Activated T-helper 1 cell treated with anti-CD3 and anti-CD28 coated beads, Interleukin-2, amount 50 U/mL, for 16 hours (primary cell): ENCODE measurements at places on chromosomes 6 and 20.

DNA sequence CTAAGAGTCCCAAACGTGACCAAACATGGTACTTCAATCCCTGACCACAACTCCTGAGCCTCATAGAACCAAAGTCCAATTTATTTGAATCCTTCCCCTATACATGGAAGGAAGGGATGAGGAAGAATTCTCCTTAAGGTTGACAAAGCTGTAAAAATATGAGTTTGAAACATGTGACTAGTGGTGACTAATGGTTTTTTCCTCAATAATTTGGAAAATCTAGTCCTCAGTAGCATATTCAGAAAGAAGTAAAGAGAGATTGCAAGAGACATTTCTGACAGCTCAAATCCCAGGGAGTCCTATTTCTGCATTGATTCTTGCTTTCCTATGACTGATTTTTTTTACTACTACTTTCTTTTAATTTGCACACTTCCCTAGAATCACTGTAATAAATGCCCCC lies 443.7 kb downstream of the FRK start:
- DNase-seq, result no peak

DNA sequence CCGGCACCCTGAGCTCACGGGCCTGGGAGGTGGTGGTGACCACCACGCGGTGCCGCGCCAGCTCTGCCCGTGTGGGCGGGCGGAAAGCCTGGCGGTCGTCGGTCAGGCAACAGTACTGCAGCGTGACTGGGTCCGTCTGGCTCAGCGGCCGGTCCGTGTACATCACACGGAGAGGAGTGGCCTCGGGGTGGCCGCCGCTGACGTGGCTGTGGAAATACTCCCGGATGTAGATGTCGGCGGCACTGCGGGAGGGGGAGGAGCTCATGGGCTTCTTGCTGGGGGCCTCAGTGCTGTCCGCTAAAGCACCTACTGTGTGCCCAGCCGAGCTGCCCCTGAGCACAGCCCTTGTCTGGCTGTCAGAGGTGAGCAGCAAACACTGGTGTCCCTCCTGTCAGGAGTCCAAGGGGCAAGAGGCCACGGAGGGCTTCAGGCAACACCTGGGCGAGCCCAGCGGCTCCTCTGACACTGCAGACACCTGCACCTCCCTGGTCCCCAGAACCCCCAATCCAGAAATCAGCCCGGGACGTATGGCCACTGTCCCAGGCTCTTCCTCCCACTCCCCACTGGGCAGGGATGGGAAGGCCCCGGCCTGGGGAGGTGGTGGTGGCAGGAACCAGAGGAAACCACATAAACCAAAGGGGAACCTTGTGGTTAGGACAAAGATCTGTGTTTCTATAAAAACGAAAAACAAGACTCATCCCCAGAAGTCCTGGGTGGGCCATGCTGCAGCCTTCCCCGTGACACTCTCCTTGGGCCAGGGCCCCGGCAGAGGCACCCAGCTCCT lies 6.5 kb downstream of the HELZ2 start:
- DNase-seq, result no peak

- no peak for DNase-seq
Measured at GRCh38 chr20:48360342-48360975, 467.3 kb downstream of the PREX1 start.

DNA sequence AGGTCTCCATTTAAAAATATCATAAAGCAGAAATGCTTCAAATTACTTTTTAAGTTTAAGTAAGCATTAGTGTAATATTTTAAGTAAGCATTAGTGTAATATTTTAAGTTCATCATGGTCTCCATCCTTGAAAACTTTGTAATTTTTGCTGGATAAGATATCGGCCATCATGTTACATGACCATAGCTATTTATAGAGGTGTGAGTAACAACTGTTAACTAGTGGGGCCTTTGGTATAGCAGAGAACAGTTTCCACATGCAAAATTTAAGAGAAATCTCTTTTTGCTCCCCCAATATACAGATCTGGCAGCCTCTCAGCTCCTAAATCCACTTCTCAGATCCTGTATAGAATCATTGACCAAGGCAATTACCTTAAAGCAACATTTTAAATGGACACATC lies 468 bp downstream of the TRDN start:
- DNase-seq, result no peak

GRCh38 chr6:165863801-165864200 lies 200.8 kb upstream of the PDE10A start:
- no peak for DNase-seq

GRCh38 chr6:101403216-101403945 lies 9.9 kb downstream of the GRIK2 start:
- DNase-seq, result no peak
